Suppressor macrophage treated with lipopolysaccharide for 1 hour (primary cell): ENCODE measurements at places on chromosomes 6 and 20.

- DNase-seq: peak; percentile 77
Observed at GRCh38 chr6:42017021-42017643, 33.2 kb upstream of the TAF8 start.

DNA sequence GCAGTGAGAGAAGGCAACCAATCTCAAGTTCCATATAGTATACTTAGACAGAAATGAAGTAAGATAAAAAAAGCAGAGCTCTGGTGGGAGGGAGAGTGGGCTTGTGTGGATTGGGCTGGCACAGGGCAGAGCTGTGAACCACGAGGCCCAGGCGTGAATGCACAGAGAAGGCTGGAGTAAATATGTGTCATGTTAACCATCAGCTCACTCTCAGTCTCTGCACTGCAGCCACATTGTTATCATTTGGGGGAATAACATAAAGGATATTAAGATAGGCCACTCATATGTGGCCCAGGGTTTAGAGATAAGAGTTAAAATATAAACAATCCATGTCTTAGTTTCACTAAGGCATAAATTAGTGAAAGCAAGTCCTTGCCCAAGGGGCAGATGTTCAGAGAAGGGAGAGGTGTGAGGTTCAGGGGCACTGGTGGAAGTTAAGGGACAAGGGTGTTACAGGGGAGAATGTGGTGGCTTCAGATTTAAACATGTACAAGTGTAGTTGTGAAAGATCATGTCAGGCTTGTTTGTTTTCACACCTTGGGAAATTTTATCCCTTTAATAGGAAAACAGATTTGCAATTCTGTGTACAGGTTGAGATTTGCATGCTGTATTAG, 14.4 kb downstream of the GMPR start:
- DNase-seq: no peak

GRCh38 chr6:23953976-23954375, 172.0 kb upstream of the NRSN1 start:
- no peak for DNase-seq

DNA sequence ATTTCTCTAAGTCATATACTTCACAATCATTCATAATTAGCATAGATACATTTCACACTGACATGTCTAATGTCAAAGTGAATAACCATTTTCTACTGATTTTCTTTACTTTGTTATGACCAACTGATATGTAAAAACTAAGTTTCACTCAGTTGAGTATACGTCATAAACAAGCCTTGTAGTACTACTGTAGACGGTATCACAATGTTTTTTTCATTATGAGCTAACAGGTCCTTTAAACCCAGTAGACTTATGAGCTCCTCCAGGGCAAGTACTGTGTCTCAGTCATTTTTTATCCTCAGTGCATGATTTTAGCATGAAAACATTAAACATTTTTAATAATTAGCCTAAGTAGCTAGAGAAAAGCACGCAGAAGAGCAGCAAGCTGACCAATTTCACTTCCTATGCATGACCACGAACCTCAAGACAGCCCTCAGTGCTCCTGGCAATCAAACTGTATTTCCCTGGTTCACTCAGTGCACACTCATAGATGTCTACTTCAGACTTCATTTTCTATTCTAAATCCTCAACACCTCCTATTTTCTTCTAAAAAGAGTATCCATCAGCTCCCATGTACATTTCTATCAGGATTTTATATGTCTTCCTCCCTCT, 32.0 kb upstream of the TFAP2D start:
- no peak for DNase-seq

DNA sequence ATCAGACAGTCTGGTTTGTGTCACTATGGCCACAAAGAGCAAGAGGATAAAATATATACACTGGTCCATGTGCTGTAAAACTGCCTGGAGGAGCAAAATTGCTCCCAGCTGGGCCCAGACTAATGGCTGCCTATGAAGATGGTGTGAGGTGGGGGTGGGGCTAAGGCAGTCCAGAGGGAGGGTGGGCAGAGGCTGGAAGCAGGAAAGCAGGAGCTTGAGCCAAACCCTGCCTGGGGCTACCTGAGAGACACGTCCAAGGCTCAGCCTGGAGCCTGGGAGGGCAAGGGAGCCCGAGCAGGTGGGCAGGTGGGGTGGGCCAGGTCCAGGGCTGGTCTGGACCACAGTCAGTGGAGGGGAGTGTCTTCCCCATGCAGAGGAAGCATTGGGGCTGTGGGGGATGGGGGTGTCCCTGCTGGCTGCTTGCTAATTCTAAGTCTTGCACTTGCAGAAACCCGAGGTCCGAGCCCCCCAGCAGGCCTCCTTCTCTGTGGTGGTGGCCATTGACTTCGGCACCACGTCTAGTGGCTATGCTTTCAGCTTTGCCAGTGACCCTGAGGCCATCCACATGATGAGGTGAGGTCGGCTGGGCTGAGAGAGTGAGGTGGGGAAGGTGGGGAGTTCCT, 9.5 kb downstream of the HSPA12B start:
- no peak for DNase-seq

GRCh38 chr6:91130126-91130525, 543.3 kb upstream of the MAP3K7 start:
- DNase-seq: no peak

DNA sequence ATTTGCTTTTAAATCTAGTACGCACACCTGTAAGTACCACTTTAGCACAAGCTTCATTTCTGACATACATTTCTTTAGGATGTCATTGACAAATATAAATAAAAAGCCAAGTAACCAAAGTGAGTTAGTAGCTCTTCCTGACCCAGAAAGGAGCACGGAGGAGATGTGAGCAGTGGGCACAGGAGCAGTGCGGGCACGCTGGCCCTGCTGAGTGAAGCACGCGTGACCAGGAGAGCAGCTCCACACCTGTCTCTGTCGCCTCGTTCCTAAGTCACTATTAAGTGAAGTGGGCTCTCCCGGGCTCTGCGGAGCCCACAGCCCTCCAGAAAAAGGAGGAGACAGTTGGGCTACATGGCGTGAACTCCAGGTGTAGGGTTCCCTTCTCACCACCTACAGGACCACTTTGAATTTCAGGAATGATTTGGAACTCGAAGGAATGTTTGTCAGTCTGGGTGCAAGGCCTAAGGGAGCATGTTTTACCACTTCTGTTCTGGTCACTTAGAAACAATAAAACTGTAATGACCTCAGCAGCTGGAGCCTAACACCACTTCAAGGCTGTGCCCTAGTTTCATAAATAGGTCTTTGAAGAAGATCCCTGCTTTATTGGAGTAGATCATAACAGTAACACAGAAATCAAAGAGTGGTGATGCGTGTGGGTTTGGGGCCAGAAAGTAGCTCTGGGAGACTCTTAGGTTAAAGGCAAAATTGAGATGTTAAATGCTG, 95.9 kb downstream of the FAM120B start:
- DNase-seq: no peak

DNA sequence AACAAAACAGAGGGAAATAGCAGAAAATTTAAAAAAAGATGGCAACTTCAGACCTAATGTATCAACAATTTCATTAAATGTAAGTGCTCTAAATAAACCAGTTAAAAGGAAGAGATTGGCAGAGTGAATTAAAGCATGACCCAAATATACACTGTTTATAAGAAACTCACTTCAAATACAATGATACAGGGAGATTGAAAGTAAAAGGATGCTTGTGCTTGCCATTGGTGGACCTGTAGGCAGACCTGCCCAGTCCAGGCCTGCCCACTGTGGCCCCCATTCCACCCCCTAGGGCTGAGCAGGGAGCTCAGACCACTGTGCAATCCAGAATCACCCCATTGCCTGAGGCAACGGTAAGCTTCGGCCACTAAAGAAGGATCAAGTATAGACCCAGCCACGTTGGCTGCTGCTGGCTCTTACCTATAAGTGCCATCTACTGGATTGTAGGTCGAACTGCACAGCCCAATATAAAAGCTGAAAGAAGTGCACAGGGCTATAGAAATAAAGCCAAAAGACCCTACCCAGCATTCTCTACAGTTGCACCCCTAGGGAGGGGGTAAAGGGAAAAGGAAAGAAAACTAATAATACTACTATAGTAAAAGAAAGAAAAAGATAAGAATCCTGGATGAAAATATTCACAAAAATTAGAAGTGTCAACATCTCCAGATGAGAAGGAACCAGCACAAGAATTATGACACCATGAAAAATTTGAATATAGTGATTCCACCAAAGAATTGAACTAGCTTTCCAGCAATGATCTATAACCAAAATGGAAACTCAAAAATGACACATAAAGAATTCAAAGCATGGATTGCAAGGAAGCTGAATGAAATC, 36.1 kb downstream of the PSMB1 start:
- DNase-seq: peak; percentile 80

DNA sequence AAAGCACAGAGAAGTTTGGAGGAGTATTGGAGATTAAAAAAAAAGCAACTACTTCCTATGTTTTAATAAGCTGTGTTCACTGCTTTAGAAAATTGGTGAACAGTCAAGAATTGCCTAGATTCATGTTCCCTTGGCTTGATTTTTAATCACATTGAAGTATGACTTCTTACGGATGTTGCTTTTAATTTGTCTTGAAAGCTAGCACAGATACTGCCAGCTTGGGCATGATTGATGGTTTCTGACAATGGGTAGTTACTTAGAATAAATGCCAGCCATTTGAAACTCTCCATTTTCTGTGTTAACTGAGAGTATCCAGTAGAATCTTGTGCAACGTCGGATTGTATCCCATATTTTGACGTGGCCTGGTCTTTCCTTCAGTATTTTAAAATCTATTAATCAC, 178.0 kb downstream of the DTNBP1 start:
- no peak for DNase-seq

GRCh38 chr6:6685249-6686040, 96.9 kb downstream of the LY86 start:
- peak; percentile 86 for DNase-seq

DNA sequence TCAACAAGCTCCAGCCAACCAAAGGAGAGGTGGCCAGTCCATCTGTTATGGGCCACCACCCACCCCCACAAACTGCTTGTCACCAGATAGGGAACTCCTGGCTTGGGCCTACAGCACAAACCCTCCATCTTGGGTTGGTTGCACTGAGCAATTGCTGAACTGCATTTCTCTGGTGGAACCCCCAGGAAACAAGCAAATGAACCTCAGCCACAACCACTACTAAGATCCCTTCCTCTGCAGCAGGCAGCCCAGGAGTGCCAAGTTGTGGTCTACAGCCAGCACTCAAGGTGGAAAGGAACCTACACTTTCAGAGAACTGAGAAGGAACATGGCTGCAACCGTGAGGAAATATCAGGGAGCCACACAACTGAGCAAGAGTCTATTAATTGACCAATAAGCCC, 171.6 kb downstream of the TMEM200A start:
- DNase-seq: no peak

DNA sequence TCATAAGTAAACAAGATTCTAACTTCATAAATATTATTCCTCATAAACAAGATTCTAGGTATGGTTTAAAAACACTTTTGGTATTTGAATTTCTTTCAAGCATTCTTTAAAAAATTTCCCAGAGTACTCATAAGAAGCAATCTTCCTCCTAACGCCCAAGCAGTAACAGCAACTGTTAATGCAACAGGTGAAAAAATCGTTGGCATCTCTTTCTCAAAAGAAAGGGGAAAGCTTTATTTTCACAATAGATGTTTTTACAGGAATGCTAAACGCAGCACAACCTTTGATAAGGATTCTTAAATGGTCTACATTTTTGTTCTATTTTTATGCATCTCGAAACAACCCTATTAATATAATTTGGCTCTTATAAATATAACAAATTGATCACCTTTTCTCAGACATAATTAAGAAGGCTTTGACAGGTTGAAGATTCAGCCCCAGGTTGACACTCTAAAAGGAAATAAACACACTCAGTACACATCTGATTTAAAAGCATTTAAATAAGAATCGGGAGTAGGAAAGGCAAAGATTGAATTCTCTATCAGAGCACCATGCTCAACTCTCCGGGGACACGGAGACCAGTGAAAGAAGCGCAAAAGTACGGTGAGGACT, 634 bp downstream of the AHI1 start:
- DNase-seq: peak; percentile 20

- no peak for DNase-seq
Observed at GRCh38 chr6:1540864-1541521, 68.7 kb upstream of the FOXC1 start.

- peak; percentile 95 for DNase-seq
Observed at GRCh38 chr6:3750317-3751076, 1.0 kb downstream of the PXDC1 start.

DNA sequence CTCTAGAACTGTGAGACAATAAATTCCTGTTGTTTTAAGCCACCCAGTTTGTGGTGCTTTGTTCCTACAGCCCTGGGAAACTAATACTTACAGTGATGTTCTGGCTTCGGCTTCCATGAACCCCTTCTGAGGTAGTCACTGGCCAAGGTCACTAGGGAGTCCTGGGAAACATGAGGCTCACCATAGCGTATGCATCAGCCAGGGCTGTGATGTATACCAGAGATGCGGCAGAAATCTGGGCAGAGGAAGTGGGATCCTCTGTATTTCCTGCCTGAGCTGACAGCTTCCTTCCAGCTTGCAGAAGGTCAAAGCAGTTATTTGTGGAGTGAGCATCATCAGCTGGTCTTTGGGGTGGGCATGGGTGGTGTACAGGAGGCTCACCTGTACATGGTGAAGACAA, 27.9 kb downstream of the KAT14 start:
- no peak for DNase-seq

DNA sequence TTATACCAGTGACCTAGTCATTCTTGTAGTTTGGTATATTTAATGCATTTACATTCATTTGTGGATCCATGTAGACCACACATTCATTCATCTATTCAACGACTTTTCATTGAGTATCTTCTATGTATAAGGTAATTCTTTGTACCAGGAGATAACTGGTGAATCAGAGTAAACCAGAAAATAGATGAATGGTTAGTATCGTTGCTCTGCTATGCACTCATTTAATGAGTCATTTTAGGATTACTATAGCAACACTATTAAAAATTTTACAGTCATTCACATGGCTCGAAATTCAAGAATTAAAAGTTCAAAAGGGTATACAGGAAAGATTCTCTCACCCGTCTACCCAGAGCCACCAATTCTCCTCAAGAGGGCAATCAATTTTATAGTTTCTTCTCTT, 26.8 kb downstream of the DOK5 start:
- DNase-seq: no peak

DNA sequence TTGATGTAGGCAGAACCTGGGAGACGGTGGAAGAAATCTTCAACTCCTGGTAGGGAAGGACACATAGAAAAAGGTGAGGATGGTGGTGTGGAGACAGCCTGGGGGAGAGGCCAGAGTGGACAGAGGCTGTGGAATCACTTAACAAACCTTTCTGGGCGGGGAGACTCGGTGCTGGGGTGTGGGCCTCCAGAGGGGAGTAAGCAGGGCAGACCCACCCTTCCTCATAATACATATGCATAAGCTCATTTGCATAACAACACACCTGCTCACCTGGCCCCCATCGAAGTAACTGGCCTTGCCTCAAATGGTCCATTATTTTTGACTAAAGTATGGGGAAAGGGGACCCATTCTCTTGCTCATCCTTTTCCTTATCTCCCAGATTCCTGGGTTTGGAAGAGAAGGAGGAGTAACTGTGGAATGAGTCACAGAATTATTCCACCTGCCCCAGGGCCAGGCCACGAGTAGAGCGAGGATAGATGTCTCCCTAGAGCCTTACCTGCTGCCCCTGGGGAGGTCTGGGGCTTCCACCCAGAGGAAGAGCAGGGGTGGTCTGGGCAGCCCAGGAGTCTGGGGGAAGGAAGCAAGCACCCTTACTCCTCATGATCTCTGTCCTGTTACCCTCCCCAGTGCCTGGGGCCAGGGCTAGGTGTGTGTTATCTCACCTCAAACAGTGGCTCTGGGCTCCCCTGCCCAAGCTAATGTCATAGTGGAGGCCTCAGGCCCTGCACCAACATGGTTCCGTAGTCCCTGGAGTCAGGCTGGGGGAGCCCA, 10.7 kb upstream of the VEGFA start:
- DNase-seq: no peak
